ENCODE measurements at places on chromosomes 12 and 14.

- no peak for DNase-seq
Observed at GRCh38 chr12:12470751-12471306, 91.8 kb downstream of the DUSP16 start.

DNA sequence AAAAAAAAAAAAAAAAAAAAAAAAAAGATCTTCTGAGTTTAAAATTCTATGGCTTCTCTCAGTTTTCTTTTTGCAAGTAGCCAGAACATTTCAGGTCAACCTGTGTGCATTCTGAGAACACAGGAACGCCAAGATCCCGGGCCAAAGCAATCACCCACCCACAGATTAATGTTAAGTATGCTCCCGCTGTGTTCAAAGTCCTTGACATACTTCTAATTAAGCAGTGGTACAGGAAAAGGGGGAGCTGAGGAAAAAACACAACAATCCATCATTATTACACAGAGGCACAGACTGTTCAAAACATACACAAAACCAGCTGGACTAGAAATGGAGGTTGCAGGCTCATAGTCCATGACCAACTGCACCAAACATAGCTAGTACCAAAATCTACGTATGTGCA lies 2.8 kb downstream of the FBXO21 start:
- no peak for DNase-seq

DNA sequence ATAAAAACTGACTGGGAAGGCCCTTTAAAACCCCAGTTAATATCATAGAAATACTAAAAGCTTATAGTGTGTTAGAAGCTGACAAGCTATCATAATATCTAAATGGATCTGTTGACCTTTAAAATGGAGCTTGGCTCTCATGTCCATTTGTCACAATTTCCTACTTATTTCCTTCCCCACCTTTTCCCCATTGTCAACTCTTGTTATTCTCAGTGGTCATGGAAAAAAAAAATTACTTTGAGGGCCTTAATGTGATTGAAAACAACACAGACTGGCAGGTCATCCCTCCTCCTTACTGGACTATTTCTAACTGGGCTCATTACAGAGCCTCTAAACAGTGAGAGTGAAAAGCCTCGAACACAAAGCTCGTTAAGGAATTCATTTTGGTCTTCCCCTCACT lies 13.7 kb upstream of the WNK1 start:
- DNase-seq, result no peak

DNA sequence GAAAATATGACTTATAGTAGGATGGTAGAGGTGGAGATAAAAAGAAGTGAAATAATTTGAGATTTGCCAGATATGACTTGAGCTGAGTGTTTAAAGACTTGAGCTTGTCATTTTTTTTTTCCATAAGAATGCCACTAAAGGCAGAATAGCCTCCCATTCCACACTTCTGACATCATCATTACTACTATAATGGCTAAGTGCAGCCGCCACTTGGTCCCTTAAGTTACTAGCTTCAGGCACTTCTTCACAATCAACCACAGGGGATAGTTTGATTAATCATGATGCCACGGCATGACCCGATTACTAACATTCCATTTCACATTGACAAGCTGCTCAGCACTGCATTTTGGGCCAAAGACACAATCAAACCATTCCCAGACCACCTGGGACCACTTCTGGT lies 127.9 kb downstream of the EFCAB11 start:
- no peak for DNase-seq

- DNase-seq, result no peak
Observed at GRCh38 chr14:35435177-35435576, 30.6 kb upstream of the NFKBIA start.

GRCh38 chr14:102909462-102909861 lies 13.0 kb upstream of the AMN start:
- DNase-seq, result no peak

GRCh38 chr14:61672796-61673195 lies 22.5 kb upstream of the HIF1A start:
- DNase-seq, result no peak

GRCh38 chr12:111840807-111841206 lies 1.2 kb upstream of the MAPKAPK5 start:
- DNase-seq, result no peak

GRCh38 chr12:4771960-4772566 lies 51.9 kb downstream of the GALNT8 start:
- no peak for DNase-seq

- DNase-seq, result no peak
Observed at GRCh38 chr12:93109551-93110203, 180.6 kb upstream of the EEA1 start.

DNA sequence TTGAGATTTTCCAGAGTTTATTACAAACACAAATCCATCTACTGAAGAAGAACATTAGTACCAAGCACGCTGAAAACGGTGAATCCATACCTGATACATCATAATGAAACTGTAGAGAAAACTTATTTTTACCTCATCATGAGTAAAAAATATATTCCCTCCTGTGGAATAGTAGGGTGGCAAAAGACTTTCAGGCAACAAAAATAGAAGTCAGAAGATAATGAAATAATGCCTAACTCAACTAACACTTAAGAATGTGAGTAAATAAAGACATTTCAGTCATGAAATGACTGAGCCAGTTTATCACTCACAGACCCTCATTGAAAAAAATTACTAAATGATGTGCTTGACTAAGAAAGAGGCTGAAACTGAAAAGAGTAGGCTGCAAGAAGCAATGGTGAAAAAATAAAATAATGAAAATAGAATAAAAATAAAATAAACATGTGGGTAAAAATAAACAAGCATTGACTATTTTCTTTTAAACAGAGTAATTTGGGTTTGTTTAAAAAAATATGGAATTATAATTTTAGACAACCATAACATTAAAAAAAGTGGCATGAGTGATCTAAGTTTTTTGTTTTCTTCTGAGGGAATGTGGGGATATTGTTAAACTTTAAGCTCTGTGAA lies 148.6 kb downstream of the ASCL1 start:
- DNase-seq, result no peak

DNA sequence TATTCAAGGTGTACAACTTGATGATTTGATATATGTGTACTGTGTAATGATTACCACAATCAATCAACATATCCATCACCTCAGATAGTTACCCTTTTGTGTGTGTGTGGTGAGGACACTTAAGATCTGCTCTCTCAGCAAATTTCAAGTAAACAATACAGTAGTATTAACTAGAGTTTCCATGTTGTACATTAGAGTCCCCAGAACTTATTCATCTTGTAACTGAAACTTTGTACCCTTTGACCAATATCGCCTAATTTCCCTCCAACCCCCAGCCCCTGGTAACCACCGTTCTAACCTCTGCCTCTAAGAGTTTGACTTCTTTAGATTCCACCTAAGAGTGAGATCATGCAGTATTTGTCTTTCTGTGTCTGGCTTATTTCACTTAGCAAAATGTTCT lies 12.1 kb downstream of the ADCK1 start:
- DNase-seq, result no peak
